ENCODE measurements at places on chromosomes 4 and X.

DNA sequence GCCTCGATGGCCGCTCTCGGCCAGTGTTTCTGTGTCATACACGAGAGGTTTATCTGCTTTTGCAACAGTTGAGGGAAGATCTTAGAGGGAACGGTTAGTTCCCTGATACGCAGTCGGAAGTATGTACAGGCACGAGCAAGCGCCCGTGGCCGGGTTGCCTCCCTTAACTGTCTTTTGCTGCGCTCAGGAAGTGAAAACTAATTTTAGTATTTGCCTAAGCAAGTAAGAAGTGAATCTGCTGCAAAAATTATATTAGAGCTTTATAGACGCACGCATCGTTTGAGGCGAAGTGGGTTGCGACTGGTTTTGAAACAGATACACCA lies 695 bp downstream of the MTM1 start:
- no peak for DNase-seq

GRCh38 chrX:31445542-31445941 lies 373.7 kb upstream of the FTHL17 start:
- DNase-seq, result no peak

- peak; percentile 7 for DNase-seq
These were observed 8.1 kb downstream of the LAMTOR3 start for GRCh38 chr4:99886146-99886545.

DNA sequence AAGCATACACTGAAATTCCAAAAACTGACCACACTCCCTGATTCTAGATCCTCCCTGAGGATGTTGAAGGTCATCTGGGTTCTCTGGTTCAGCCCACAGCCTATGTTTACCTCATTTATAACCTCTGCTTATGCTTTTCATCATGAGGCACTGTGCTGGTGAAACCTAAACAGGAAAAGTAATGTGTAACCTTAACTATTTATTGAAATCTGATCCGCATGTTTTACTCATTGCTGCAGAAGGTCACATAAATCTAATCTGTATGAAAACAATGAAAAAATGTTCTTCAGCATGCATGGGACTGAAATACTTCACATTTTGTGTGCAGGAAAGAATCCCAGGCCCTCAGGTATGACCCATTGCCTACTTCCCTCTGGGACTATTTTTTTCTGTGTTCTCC lies 30.3 kb downstream of the UCHL1 start:
- DNase-seq, result peak; percentile 7

DNA sequence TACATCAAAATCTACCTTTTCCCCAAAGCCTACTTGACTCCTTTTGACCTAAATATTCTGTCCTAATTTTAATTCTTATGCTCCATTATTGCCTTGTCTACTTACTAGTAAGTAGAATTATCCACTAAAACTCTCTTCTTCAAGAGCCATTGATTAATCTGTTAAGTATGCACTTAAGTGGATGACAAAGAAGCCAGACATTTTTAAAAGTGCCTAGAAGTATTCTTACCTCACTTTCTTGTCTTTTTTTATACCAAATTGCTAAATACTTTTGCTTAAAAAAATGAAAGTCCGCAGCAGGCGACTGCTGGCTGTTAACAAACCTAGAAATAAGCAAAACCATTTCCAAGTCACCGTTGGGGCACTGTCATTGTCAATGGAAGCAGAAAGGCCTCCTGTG lies 20.1 kb upstream of the FRMPD4 start:
- no peak for DNase-seq

DNA sequence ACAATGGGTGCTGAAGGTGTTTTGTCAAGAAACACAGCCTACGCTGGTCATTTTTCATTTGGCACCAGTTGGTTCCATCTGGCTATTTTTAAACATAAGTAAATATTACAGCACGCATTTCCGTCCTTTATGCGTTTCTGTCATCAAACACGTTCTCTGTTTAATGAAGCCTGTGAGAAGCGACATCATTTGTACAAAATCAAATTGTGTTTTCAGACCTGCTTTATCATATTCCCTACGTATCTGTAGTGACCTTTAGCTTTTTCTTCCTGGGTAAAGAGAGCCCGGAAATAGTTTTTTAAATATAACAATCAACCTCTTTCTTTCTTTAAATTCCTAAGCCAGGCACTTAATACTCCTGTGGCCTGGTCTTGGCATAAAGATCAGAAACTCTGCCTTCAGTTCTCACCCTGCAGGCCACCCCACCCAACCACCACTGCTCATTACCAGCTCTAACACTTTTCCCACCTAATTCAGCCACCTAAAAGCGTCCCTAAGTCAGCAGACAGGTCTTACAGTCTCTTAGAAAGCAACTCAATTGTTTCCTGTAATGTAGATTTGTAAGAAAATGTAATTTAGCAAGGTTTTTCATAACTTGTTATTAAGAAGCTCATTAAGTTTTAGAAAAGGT lies 30.4 kb downstream of the ACSL1 start:
- no peak for DNase-seq

GRCh38 chr4:31539284-31540069 lies 819.3 kb downstream of the PCDH7 start:
- no peak for DNase-seq

GRCh38 chr4:23130845-23131244 lies 438.1 kb downstream of the GBA3 start:
- no peak for DNase-seq

GRCh38 chr4:41074215-41074614 lies 140.1 kb downstream of the APBB2 start:
- DNase-seq, result no peak
